ENCODE measurements at places on chromosomes 2 and 18. TPM values are rescaled to one million over a fixed set of nuclear protein-coding genes. Genes with fewer than 3 reads are reported as not detected.
A peak's percentile ranks its signal among the peaks of the same experiment; 100 is the strongest.

GRCh38 chr2:137437386-137437785 lies 526.9 kb upstream of the HNMT start:
- H3K4me1 ChIP-seq = peaks cover 18% of the 10 kb centered on the region
- no peaks in the 10 kb centered on the region for H3K27me3 ChIP-seq
- H3K27ac ChIP-seq = no peak overlapping the region

GRCh38 chr2:32553829-32554432 lies 73.9 kb upstream of the TTC27 start:
- no peaks in the 10 kb centered on the region for H3K36me3 ChIP-seq
- DNase-seq = no peak
- no peak overlapping the region for H3K4me3 ChIP-seq
- no peaks in the 10 kb centered on the region for H3K27me3 ChIP-seq
- H3K4me1 ChIP-seq = no peaks in the 10 kb centered on the region
- H3K27ac ChIP-seq = no peak overlapping the region

GRCh38 chr2:48790407-48791170 lies 35.1 kb upstream of the LHCGR start:
- H3K4me3 ChIP-seq = no peak overlapping the region
- H3K4me1 ChIP-seq = no peaks in the 10 kb centered on the region
- H3K27me3 ChIP-seq = no peaks in the 10 kb centered on the region
- H3K27ac ChIP-seq = no peak overlapping the region

- H3K27me3 ChIP-seq = no peaks in the 10 kb centered on the region
- peaks cover 3% of the 10 kb centered on the region for H3K36me3 ChIP-seq
- peaks cover 42% of the 10 kb centered on the region for H3K4me1 ChIP-seq
- peak overlapping the region; percentile 83 for H3K27ac ChIP-seq
These were observed 787 bp downstream of the SOCS6 start for GRCh38 chr18:70289351-70290312.

DNA sequence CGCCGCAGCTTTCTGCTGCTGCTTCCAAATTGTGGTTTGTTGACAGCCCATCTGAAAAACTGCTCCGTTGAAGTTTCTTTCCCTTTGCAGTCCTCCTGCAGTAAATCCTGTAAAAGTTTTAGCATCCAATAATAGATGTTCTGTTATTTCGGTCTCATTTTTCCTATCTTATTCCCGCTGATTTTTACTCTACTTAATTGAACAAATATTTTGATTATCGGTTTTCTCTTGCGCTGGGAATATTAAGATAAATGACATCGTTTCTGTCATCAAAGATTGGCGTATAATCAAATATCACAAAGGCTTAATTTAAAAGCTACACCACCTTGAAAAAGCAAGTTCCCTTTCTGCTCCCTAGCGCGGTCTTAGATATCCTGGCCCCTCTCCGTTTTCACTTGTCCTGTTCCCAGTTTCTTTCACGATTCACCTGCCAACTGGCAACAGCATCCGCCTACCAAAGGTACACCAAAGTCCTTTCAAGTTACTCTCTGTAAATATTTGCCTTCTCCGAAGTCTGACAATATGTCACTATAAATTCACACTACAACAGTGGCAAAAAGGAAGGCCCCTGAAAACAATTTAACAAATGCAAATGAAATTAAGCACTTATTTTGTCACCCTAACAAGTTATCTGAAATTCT lies 1.0 kb upstream of the STRN start:
- DNase-seq = no peak
- H3K27me3 ChIP-seq = no peaks in the 10 kb centered on the region
- peak overlapping the region; percentile 87 for H3K4me3 ChIP-seq
- peak overlapping the region; percentile 91 for H3K27ac ChIP-seq

DNA sequence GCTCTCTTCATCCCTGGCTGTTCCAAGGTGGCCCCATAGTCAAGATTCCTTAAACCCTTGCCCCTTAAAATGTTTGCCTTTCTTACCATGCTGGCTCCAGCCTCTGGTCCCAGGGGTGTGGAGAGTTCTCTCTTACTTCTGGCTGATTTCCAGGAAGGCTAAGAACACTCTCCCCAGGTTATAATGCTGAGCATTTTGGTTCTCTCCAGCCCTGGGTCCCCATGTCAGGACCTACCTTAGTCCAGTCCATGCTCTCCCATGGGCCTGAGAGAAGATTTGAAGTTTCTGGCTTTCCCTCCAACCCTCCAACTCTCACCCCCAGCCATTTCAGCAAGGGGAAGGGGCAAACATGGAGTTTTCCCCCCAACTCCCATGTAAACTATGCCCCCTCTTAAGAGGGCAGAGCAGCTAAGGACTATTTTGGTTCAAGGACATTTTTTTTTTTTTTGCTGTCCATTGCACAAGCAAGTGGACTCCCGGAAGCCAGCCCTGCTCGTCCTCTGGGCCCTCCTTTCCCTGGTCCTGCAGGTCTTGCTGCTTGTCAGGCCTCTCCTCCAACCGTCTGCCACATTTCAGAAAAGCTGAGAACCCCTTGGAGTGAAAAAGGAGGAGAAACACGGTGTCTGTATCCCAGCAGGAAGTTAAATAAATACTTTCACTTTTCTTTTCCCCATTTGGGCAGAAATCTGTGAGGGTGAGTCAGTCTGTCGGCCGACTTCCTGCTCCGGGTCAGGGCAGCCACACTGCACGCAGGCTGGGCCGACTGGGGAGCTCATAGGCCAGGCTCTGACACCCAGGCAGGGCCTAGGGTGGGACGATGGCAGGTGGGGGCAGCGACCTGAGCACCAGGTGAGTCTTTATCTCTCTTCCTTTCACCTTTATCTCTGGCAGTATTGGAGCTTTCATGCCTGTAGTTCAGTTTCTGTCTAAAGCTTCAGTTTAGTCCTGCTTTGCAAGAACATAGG lies at the start of gene SP140L:
Gene SP140L, plus strand, starts transcription at position 741 of the 965 bp plus-strand sequence. Its CDS starts 77 bp downstream, at position 818.
- peak within 1 kb of the TSS; percentile 83 for H3K27ac ChIP-seq
- peak; percentile 7 for DNase-seq
- H3K27me3 ChIP-seq = no peaks in the 10 kb centered on the region
- H3K4me1 ChIP-seq = peaks cover 16% of the 10 kb centered on the region
- H3K36me3 ChIP-seq = no peaks in the 10 kb centered on the region

- H3K4me3 ChIP-seq = no peak overlapping the region
- no peak for DNase-seq
- H3K27ac ChIP-seq = no peak overlapping the region
These were observed 71.2 kb downstream of the SLC9A4 start for GRCh38 chr2:102544182-102544581.

- H3K4me3 ChIP-seq = no peak overlapping the region
- DNase-seq = no peak
- no peaks in the 10 kb centered on the region for H3K27me3 ChIP-seq
- peaks cover 14% of the 10 kb centered on the region for H3K4me1 ChIP-seq
These were observed 99.4 kb upstream of the CDC42EP3 start for GRCh38 chr2:37770797-37771196.

- H3K27ac ChIP-seq = no peak overlapping the region
- H3K36me3 ChIP-seq = no peaks in the 10 kb centered on the region
- no peak overlapping the region for H3K4me3 ChIP-seq
- no peak for DNase-seq
These were observed 571.1 kb upstream of the SOX11 start for GRCh38 chr2:5121121-5121520.

DNA sequence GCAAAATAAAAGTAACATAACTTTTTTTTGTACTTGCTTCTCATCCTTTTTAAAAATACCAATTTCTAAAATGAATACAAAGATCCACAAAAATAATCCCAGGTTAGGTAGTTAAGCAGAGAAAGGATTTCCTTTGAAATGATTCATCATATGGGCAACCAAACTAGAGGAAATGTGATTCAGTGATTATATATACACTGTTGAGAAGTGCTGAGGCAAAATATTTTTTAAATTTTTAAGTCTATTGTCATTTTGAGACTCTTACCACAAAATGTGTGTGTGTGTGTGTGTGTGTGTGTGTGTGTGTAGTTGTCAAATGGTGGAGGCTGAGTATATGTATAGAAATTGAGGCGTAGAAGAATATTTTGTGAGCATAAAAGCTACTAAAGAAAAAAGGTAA lies 1075.3 kb downstream of the LRP1B start:
- H3K27me3 ChIP-seq = no peaks in the 10 kb centered on the region
- no peak overlapping the region for H3K27ac ChIP-seq
- no peak overlapping the region for H3K4me3 ChIP-seq
- H3K36me3 ChIP-seq = no peaks in the 10 kb centered on the region

DNA sequence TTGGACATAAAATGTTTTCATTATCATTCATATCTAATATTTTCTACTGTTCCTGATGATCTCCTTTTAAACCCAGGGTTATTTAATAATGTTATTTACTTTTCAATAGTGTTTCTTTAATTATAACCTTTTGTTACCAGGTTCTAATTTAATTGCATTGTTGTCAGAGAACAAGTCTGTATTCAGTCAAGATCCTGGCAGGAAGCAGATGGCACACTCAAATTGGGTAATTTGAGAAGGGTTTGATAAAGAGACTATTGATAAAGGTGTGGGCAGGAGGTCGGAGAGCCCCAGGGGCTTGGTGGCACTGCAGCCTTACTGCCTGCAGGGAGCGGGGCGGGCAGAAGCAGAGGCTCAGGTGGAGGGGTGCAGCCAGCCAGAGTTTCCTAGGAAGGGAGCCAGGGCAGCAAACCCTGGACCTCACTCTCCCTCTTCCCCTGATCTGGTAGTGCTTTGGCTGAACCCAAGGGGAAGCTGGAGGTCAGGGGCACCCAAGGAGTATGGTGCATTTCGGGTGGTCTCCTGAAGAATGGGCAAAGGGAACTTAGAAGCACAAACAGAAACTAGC lies 2.3 kb upstream of the KIF1A start:
- no peaks in the 10 kb centered on the region for H3K4me1 ChIP-seq
- H3K36me3 ChIP-seq = no peaks in the 10 kb centered on the region
- H3K27me3 ChIP-seq = peaks cover 77% of the 10 kb centered on the region
- no peak overlapping the region for H3K4me3 ChIP-seq
- no peak for DNase-seq

GRCh38 chr2:156671706-156672361 lies 235.7 kb downstream of the GPD2 start:
- no peak overlapping the region for H3K4me3 ChIP-seq
- H3K4me1 ChIP-seq = peaks cover 8% of the 10 kb centered on the region
- no peak for DNase-seq
- H3K27ac ChIP-seq = no peak overlapping the region
- H3K27me3 ChIP-seq = no peaks in the 10 kb centered on the region

GRCh38 chr2:178863130-178863855 lies 56.1 kb upstream of the TTN start:
- no peaks in the 10 kb centered on the region for H3K36me3 ChIP-seq
- DNase-seq = no peak
- H3K27ac ChIP-seq = no peak overlapping the region
- peaks cover 8% of the 10 kb centered on the region for H3K4me1 ChIP-seq
- no peaks in the 10 kb centered on the region for H3K27me3 ChIP-seq

- no peak overlapping the region for H3K4me3 ChIP-seq
- H3K27ac ChIP-seq = no peak overlapping the region
- H3K4me1 ChIP-seq = peaks cover 23% of the 10 kb centered on the region
- no peaks in the 10 kb centered on the region for H3K36me3 ChIP-seq
- DNase-seq = no peak
These were observed 151.3 kb downstream of the NR4A2 start for GRCh38 chr2:156181208-156181607.

DNA sequence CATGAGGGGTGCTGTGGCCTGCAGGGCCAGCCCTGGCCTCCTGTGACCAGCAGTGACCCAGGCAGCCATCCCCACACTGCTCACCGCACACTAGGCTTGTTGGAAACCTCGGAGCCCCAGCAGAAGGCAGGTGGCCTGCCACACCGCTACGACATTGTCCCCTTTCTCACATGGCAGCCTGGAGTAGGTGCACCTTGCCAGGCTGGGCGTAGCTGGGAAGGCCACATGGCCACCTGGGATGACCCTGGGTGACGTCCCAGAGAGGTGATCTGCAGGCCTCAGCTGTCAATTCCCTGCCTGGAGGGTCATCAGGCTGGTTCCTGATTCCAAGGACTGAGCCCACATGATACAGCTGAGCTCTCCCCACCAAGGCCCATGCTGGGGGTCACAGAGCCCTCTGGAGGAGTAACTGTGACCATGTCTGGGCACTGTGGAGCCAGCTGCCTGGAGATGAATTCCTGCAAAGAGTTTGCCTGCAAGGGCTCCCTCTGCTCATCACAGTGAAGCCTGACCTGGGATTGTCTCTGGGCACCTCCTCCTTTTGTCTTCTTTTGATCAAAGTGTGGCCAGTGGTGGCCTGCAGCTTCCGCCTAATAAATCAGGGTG lies 119.6 kb upstream of the OTOS start:
- H3K4me3 ChIP-seq = no peak overlapping the region
- no peak overlapping the region for H3K27ac ChIP-seq
- H3K4me1 ChIP-seq = peaks cover 17% of the 10 kb centered on the region
- H3K36me3 ChIP-seq = no peaks in the 10 kb centered on the region
- DNase-seq = no peak
- H3K27me3 ChIP-seq = no peaks in the 10 kb centered on the region

DNA sequence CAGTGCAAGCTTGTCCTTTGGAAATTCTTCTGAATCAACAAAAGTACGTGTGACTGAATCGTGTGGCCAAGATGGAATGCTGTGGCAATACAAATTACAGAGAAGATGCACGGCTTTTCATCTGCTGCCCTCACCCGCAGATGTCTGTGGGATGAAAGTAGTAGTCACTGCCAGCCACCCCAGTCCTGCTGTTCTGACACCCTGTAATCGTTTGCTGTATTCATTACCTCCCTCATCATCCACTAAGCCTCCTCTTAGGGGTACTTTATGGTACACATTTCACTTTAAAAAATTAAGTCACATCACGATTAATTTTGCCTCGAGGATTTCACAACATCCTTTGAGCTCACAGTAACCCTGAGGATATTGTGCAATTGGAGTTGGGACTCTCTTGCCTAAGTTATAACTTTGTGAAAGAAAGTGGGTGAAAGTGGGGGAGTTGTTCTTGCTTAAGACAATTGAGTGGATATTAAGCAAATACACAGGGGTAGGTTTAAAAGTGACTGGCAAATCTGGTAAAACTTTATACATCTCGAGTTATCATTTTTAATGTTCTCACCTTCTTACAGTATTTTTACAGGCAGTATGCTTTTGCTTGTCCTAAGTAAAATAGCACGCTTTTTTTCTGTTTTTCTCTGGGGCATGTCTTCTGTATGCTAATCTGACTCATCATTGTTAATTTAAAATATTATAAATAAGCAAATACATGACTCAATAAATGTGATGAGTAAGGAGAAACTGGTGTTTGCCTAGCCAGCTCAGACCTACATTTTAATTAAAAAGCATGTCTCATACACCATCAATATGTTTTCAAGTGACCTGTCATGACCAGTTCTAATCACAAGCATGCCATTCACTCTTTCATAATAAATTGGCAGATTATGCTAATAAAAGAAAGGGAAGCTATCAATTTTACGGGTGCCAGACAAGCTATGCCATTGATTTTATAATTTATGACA lies 680.9 kb downstream of the IRS1 start:
- no peaks in the 10 kb centered on the region for H3K27me3 ChIP-seq
- DNase-seq = peak; percentile 77
- H3K4me1 ChIP-seq = peaks cover 58% of the 10 kb centered on the region
- no peaks in the 10 kb centered on the region for H3K36me3 ChIP-seq
- H3K4me3 ChIP-seq = peak overlapping the region; percentile 23

GRCh38 chr2:25590921-25591505 lies 82.4 kb downstream of the DTNB start:
- H3K4me3 ChIP-seq = no peak overlapping the region
- H3K27ac ChIP-seq = no peak overlapping the region
- H3K27me3 ChIP-seq = no peaks in the 10 kb centered on the region
- H3K36me3 ChIP-seq = no peaks in the 10 kb centered on the region
- DNase-seq = no peak

- H3K36me3 ChIP-seq = no peaks in the 10 kb centered on the region
- no peaks in the 10 kb centered on the region for H3K4me1 ChIP-seq
- no peak overlapping the region for H3K27ac ChIP-seq
- H3K4me3 ChIP-seq = no peak overlapping the region
- DNase-seq = no peak
These were observed 106.7 kb downstream of the FAM210A start for GRCh38 chr18:13619505-13620205.

SUCLG1 gene
- polyA plus RNA-seq = 43.5 TPM

REG1A gene
- not detected for polyA plus RNA-seq

KATNAL2 gene
- polyA plus RNA-seq = 1.1 TPM

NT5C1B gene
- not detected for polyA plus RNA-seq

USP40 gene
- 44.1 TPM for polyA plus RNA-seq

CIDEA gene
- 3.0 TPM for polyA plus RNA-seq

VRK2 gene
- polyA plus RNA-seq = 24.3 TPM
